A549 (cell line): ENCODE measurements at places on chromosomes 13 and 19. TPM values are rescaled to one million over a fixed set of nuclear protein-coding genes. Genes with fewer than 3 reads are reported as not detected.

Gene ZNF723
- polyA plus RNA-seq: not detected in 3 replicates

Gene HAUS8
- 15.9 to 16.6 TPM (median 16.2 TPM) in 3 replicates for polyA plus RNA-seq

- no peak for DNase-seq
These were observed 187.3 kb downstream of the NDFIP2 start for GRCh38 chr13:79668201-79668752.

DNA sequence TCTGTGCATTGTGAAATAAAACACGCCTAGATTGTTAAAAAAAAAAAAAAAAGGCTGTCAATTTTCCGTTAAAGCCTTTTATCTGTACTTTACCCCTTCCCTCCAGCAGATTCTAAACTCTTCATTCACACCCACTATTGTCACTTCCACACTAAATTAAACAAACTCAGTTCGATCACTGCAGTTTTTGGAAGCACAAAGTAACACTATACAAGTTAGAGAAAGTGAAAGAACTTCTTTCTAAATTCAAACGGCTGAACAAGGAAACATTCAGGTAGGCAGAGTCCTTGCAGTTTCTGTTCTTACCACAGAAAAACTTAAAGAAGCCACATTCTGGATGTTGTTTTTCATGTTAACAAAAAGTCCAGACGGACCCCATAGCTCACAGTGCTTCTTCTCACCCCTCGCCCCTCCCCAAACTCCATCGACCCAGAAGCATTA lies 27.5 kb upstream of the UBE2L5 start:
- DNase-seq: no peak

DNA sequence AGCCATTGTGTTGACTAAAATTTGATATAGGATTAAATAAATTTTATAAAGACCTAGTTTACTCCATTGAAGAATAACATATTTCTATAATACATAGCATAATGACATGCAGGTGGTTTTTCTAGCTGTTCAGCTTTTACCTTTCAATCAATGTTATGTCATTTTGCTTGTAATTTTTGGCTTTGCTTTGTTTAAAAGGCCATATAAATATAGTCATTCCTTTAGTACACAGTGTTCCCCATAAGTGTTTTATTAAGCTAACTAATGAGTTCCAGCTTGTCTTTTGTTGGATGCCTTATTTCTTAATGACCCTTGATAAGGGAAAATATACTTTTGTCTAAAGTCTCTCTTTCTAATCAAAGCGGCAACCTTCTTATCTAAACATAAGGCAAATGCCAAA lies 906.3 kb upstream of the GPC6 start:
- DNase-seq: no peak

Gene EMC10
- 140 to 147 TPM (median 147 TPM) in 3 replicates for polyA plus RNA-seq

- DNase-seq: no peak
These were observed 4.2 kb downstream of the REEP6 start for GRCh38 chr19:1495051-1495798.

Gene SERPINE3
- polyA plus RNA-seq: 0.09 TPM in 1 of 3 replicates, not detected in the others

Gene COX6B1
- polyA plus RNA-seq: 1,179 to 1,276 TPM (median 1,260 TPM) in 3 replicates

GRCh38 chr19:15452111-15453047 lies 2.6 kb upstream of the WIZ start:
- DNase-seq: peak; percentile 86

DNA sequence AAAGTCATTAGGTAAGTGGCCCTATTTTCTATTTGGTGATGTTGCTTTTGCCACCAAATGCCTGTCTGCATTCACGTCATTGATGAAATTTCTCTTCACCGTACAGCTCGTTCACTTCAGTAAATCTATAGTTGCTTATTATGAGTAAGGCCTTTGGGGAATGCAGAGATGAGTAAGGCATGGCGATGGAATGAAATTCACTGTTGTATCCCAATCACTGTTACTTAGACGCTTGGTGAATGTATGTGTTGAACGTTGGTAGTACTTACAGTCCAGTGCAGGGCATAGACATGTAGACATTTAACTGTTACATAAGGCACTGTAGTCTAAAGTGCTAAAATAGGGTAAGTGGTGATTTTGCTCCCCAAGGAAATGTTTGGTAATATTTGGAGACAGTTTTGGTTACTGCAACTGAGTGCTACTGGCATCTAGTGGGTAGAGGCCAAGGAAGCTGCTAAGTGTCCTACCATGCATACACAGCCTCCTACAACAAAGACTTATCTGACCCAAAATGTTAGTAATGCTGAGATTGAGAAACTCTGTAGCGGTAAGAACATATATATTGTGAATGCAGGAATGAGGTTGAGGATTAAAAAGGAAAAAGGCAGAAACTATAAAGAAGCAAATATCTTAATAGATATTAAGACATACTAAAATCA lies 5.8 kb downstream of the AKAP11 start:
- DNase-seq: no peak

Gene LGALS14
- polyA plus RNA-seq: not detected in 3 replicates

Gene SHISA7
- polyA plus RNA-seq: 0.01 TPM in 1 of 3 replicates, not detected in the others

DNA sequence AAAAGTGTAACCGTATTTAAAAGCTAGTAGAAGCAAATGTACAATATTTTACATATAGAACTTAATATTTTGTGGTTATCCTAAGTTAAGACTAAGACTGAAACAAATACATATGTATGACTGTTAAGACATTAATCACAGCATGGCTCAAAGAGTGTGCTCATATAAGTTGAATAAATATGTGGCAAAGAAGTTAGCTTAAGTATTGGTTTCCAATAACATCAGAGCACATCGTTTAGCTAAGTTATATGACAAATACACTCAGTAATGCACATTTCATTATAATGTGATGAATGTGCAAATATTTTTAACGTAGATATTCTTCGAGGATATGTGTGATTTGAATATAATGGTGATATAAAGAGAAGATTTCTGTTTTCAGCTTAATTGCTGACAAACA lies 253.8 kb downstream of the SLITRK5 start:
- no peak for DNase-seq

Gene OR7A5
- not detected in 3 replicates for polyA plus RNA-seq

- DNase-seq: no peak
These were observed 7.7 kb upstream of the PROZ start for GRCh38 chr13:113150550-113151365.

DNA sequence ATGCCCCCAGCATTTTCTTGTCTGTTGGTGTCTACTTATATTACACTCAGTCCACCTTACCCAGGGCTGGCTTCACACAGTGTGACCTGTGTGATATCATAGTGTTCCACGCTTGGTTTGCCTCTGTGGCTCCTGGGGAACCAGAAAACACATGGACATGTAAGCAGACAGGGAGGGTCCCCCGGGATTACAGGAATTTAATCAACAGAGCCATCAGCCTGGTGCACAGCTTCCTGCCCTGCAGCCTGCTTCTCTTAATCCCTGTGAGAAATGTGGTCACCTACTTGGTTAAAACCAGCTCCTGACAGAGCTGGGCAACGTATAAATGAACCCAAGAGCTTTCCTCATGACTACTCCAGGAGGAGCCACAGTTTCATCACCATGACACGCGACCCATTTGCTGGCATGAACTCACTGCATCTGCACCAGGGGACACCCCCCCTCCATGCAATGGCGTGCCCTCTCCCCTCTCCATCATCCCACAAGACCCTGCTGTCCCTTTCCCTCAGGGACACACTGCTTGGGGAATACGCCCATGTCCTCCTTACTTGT lies 152.1 kb downstream of the UQCRFS1 start:
- no peak for DNase-seq

DNA sequence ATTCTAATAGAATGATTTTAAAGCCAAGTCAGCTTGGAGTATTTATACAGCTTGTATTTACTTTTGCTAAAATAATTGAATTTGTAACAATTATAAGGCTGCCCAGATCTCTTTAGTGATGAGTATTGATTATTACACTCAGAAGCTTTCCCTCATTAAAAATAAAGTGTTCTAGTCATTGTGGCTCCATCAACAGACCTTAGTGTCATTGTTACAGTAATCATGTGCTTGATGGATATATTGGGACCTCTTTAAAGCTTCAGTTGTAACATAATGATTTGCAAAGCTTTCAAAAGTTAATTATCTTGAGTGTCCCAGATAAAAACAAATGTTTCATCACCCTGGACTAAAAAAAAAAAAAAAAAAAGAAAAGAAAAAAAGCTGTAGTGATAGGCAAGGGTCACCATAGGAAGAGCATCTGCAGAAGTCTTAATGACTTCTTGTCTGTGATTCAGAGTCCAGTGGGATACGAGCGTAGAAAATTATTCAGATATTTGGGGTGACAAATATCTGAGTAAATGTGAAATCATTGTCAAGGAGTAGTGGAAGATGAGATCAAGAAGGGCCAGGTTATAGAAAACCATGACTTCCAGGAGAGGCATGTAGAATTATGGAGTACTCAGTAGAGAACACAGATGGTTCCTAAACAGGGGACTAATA lies 369.6 kb downstream of the DCT start:
- DNase-seq: no peak

Gene RFPL4AL1
- not detected in 3 replicates for polyA plus RNA-seq

GRCh38 chr13:21308906-21309305 lies 132.4 kb downstream of the MRPL57 start:
- DNase-seq: no peak

DNA sequence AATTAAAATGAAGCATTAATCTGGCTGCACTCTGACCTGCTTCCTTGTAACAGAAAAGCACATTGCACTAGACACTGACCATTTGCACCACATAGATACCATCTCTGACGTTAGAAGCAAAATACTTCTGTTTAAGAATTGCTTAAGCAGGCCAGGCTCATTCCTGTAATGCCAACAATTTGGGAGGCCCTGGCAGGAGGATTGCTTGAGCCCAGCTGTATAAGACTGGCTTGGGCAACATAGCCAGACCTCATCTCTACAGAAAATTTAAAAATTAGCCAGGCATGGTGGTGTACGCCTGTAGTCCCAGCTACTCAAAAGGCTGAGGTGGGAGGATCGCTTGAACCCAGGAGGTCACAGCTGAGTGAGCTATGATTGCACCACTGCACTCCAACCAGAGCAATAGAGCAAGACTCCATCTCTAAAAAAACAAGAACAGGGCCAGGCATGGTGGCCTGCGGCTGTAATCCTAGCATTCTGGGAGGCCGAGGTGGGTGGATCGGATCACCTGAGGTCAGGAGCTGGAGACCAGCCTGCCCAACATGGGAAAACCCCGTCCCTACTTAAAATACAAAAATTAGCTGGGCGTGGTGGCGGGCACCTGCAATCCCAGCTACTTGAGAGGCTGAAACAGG lies 7.0 kb upstream of the TLE6 start:
- no peak for DNase-seq

DNA sequence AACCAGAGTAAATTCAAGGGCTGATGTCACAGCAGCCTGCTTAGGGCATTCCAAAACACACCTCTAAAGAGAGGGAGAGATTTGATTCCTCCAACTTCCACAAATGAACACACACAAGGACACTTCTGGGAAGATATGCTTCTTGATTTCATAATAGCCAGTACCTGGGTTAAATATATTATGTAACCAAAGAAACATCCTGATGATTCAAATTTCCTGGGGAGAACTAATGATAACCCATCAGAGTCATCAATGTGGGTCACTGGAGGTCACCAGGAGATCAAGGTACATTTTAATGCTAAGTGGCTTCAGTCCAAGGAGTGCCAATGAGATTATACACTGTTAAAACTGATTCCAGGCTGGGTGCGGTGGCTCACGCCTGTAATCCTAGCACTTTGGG lies 54.0 kb upstream of the DOCK9 start:
- DNase-seq: no peak

GRCh38 chr19:9354651-9355050 lies 8.2 kb upstream of the ZNF177 start:
- DNase-seq: no peak

DNA sequence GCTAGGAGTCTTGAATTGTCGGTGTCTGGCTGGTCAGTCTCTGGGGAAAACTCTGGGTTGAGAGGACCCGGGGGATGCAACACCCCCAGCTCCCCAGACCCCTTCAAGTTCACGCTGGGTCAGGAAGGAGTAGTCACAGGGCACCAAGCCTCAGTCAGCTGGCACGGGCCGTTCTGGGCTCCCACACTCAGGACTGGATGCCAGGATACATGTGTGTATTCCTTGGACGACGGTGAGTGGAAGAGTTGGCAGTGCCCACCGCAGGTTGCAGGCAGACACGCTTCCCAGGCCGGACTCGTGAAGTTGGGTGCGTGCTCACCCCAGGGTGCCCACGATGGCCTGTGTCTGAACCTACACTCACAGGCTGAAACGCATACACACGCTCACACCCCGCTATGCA lies 5.5 kb downstream of the GADD45B start:
- no peak for DNase-seq

- DNase-seq: no peak
These were observed 173.5 kb downstream of the LACC1 start for GRCh38 chr13:44053208-44053607.
